ENCODE measurements at places on chromosomes 13 and 19.

- no peak for DNase-seq
Observed at GRCh38 chr19:5389353-5389752, 48.7 kb upstream of the PTPRS start.

DNA sequence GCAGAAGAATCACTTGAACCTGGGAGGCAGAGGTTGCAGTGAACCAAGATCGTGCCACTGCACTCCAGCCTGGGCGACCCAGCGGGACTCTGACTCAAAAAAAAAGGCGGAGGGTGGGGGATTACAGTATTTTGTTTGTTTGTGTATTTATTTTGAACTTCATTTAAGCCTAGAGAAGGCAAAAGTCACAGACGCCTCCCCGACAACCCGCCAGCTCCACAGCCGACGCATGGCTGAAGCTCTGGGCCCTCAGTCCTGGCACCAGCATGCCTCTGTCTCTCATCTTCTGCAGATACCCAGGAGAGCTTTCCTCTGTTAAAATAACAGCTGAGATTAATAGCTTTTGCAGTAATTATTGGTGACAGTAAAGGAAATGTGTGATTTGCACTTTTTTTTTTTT is 17.2 kb upstream of the PDCD5 start:
- DNase-seq, result no peak

DNA sequence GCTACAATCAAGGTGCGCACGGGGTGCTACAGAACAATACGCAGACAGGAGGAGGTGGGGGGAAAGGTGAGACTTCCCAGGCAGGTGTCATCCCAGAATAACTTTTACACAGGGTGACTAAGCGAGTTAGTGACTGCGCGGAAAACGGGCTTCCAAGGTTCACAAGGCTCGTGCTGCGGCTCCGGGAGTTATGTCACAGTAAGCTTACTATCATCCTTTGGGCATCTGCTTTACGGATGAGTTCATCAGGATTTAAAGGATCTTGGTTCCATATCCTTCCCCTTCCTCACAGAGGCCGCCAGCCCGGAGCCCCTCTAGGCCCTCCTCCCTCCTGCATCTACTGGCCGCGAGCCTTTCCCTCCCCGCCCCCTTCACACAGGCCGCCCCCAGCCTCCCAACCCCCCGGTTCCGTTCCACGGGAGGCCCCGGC is 474 bp upstream of the IFT88 start:
- DNase-seq, result no peak

GRCh38 chr19:47696635-47697034 is 16.6 kb upstream of the EHD2 start:
- DNase-seq, result no peak

DNA sequence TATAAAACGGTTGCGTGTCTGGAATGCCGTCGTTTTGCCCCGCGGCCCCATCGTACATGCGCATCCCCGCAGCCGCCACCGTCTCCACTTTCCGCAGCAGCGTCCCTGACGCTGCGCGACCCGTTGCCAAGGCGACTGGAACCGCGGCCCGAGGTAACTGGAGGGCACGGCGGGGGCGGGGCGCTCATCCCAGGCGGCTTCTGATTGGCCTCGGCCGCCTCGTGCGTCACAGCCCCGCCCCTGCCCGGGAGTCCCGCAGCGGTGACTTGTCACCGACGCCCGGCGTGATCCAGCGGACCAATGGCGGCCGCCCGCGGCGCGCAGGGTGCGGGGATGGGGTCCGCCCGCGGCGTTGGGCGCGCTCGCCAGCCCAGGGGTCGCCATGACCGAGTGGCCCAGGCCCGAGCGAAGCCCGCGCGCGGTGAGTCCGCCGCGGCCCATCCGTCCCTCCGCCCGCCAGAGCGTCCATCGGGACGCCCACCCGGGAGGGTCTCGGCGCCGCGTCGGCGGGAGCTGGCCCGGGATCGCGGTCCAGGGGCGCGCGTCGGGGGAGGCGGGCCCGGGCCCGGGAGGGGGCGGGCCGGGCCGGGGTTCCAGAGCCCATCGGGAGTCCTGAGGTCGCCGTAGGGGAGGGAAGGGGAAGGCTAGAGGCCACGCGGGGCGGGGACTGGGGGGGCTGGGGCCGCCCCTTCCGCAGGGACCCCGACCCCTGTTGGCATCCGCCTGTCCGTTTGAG is at the start of gene ZSCAN1:
TSS of gene ZSCAN1 (plus strand) at position 285 of the 736 bp plus-strand sequence. CDS start 3,812 bp downstream, outside the sequence.
- DNase-seq, result peak; percentile 94

DNA sequence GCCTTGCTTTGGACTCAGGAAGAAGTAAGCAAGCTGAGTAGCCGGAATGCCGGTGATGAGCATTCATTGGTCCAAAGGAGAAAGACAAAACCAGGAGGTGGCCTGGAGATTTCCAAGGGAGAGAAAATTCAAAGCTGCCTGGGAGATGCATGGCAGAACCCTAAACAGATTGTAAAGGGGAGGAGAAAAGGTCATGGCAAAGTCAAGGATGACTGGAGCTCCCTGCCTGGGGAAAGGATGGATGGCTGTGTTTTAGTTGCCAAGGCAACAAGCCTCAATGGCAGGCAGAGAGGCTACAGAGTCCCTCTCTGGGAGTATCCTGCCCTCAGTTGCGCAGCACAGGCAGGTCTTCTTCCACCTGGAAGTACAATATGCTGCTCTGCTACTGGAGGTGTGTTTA is 134.0 kb downstream of the ENOX1 start:
- no peak for DNase-seq

- DNase-seq, result no peak
Observed at GRCh38 chr19:32273483-32273882, 71.9 kb upstream of the ZNF507 start.

DNA sequence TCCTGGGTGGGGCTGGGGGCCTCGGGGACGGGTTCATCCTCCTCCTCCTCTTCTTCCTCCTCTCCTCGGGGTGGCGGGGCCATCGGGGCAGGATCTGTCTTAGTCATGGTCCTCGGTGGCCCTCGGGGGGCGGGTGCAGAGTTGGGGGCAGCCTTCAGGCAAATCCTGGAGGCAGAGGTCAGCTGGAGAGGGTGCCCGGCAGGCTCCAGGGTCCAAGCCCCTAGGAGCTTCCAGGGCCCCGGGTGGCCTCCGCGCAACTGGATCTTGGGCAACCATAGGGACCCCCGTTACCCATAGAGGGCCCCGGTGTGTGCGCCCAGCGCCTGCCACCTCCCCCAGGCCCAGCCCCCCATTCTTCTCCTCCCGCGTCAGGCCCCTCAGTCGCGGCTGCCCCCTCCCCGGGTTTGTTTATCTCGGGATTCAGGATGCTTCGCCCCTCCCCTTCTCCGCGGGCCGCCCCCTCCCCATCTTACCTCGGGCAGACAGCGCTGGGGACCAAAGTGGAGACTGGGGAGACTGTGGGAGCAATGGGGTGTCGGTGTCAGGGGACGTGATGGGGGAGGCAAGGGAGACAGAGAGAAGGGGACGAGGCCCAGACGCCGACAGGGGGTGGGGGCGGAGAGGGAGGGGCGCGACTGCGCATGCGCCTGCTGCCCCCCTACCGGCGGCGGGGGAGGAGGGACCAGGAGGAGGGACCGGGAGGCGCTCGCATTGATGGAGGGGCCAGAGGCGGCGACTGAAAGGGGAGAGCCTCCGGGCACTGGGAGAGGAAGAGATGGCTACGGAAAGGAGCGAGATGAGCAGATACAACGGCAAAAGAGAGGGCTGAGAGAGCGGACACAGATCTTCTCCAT is at the start of gene CLIP3:
TSS of gene CLIP3 (minus strand) at position 623 of the 854 bp plus-strand sequence. CDS start at position 107, 516 bp downstream.
- peak; percentile 75 for DNase-seq

DNA sequence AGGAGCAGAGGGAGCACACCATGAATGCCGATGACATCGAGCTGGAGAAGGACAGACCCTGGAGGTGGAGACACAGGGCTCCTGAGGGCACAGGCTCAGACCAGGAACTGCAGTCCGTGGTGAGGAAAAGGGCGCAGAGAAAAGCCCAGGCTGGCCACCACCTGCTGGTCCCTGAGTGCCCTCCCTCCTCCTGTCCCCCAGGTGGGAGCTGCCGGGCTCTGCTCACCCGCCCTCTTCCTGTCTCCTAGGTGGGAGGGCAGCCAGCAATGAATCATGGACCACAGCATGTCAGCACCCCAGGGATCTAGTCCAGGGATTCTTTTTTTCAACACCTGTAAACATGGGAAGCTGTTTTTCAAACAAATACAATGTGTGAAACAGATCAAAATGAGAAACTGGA is 94.6 kb upstream of the ARHGEF7 start:
- DNase-seq, result no peak

GRCh38 chr13:75643693-75644092 is 7.6 kb downstream of the LMO7 start:
- DNase-seq, result no peak

DNA sequence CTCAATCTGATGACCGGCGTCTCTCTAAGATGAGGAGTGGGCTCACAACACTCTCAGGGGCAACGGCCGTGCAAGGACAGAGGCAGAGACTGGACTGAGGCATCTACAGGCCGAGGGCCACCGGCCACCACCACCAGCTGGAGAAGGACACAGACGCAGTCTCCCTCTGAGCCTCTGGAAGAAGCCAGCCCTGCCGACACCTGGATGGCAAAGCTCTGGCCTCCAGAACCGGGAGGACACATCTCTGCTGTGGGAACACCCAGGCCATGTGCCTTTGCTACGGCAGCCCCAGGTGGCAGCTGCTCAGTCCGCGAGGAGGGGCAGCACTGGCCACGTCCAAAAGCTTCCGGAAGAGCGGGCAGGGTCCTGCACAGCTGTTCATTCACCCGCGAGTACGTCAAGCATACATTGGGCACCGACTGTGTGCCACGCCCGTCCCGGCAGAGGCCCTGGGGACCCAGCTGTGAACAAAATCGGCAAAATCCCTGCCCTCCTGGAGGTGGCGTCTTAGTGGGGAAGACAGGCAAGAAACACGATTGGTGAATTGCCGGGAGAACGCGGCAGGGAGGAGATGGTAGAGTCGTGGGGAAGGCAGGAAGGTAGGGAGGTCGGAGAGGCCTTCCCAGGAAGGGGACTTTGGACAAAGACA is 17.1 kb downstream of the C2CD4C start:
- DNase-seq, result no peak

DNA sequence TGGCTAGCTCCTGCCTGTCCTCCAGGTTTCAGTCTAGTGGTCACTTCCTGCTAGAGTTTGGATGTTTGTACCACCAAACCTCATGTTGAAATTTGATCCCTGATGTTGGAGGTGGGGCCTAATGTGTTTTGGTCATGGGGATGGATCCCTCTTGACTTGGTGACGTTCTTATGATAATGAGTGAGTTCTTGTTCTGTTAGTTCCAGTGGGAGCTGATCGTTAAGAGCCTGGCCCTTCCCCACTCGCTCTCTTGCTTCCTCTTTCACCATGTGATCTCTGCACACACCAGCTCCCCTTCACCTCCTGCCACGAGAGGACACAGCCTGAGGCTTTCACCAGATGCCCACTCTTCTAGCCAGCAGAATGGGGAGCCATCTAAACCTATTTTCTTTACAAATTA is 86.8 kb upstream of the SCEL start:
- no peak for DNase-seq

- DNase-seq, result no peak
Observed at GRCh38 chr19:20038358-20039202, 725 bp downstream of the ZNF682 start.

DNA sequence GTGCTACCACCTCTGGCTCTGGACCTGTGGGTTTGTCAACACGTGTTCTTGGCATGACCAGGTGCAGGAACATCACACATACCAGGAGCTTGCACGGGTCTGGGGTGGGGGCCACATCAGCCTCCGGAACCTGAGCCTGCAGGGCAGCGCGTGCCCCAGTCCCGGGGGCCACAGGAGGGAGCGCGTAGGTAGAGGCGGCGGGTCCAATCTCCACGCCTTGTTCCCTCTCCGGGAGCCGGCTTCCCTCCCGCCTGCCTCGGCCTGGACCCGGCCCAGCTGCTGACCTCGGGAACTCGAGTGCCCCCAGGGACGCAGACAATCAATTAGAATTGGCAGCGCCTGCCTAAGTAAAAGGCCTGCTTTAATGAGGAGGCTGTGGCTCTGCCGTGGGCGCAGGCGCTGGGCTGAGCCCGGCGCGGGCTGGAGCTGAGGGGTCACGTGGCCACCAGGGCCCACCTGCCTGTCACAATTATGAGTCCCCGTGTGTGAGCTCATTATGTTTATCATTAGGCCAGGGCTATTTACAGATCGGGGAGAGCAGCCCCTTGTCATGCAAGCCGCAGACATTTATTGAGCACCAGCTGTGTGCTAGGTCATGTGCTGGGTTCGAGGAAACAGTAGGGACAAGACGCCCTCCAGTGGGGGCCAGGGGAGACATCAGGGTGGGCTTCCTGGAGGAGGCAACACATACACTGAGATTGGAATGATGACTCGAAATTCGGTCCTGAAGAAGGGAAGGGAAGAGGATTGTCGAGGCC is 32.2 kb upstream of the TNFAIP8L1 start:
- peak; percentile 75 for DNase-seq

- no peak for DNase-seq
Observed at GRCh38 chr13:48493066-48493765, 39.7 kb downstream of the RCBTB2 start.

DNA sequence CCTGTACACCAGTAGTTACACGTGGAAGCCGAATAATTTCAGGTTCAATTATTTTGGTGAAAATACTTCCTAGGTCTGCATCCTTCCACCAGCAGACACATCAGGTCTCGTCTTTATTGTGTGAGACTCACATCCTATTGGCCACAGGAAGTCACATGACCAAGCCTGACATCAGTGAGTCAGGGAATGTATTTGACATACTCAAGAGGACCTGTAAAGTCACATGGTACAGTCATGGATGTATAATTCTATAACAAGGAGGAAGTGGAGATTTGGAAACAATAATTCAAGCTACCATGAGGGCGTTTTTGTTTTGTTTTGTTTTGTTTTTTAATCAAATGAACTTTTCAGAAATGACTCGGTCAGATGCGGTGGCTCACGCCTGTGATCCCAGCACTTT is 9.3 kb upstream of the HIF3A start:
- no peak for DNase-seq

- no peak for DNase-seq
Observed at GRCh38 chr19:30441011-30441410, 68.8 kb downstream of the ZNF536 start.

DNA sequence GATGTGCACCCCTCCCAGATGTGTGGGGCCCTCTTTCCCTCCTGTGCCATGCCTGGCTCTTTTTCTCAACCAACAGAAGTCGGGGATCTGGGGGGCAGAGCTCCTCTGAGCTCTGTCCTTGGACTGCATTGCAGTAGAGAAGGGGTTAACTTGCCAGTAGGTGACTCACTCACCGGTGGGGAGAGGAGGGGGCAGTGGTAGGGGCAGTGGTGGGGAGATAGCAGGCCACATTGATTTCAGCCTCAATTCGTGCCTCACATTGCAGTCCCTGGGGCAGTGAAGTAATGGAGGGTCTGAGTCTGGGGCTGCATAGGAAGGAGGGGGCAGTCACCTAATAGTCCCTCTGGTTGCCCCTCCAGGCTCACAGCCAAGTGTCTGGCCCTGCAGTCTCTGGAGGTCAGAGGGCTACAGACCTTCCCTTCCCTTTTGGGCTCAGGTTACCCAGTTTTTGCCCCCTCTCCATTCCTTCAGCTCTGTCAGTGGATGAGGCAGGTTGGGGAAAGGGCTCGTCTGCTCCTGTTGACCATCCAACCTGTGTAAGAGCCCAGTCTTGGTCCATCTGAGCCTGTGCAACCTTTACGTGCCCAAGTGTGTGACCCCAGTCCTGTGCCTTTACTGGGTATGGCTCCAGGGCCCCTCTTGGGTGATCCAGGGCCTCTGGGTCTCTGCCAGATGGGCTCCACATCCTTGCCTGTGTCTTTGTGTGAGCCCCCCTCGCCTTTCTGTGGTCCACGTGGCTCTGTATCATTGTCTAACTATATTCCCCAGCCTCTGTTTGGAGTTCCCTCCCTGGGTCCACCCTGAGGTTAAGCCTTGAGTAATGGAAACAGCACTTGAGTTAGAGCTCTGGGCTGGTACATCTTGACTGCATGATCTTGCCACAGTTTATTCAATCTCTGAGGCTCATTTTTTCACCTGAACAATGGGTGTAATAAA is 13.0 kb downstream of the CIC start:
- peak; percentile 39 for DNase-seq

GRCh38 chr19:12757544-12758274 is 6.1 kb downstream of the BEST2 start:
- DNase-seq, result peak; percentile 80

GRCh38 chr19:51550848-51551672 is 19.6 kb upstream of the SIGLEC6 start:
- DNase-seq, result no peak
